ENCODE measurements at places on chromosomes 7 and 10. TPM values are rescaled to one million over a fixed set of nuclear protein-coding genes. Genes with fewer than 3 reads are reported as not detected.

The TACC2 gene
- 19.5 TPM for polyA plus RNA-seq

The NPC1L1 gene
- polyA plus RNA-seq, result 0.34 TPM

The EXOC6 gene
- 5.1 TPM for polyA plus RNA-seq

The MACC1 gene
- polyA plus RNA-seq, result 2.7 TPM

The CYP2C9 gene
- 0.10 TPM for polyA plus RNA-seq

The PON3 gene
- 4.4 TPM for polyA plus RNA-seq

The NXPH1 gene
- polyA plus RNA-seq, result not detected

The NUB1 gene
- 25.0 TPM for polyA plus RNA-seq

The BHLHA15 gene
- polyA plus RNA-seq, result not detected

The PROSER2 gene
- 5.6 TPM for polyA plus RNA-seq

The GLI3 gene
- 6.5 TPM for polyA plus RNA-seq

The GRK5 gene
- polyA plus RNA-seq, result 3.2 TPM

The PPP2R2D gene
- 100 TPM for polyA plus RNA-seq

The LEP gene
- polyA plus RNA-seq, result 141 TPM

The SLC26A4 gene
- polyA plus RNA-seq, result 1.9 TPM

The GJD4 gene
- 0.06 TPM for polyA plus RNA-seq

The SPDYE5 gene
- polyA plus RNA-seq, result not detected
